ENCODE measurements at places on chromosomes 16 and 17. TPM values are rescaled to one million over a fixed set of nuclear protein-coding genes. Genes with fewer than 3 reads are reported as not detected.

- peak; percentile 88 for DNase-seq
These were observed 8.8 kb downstream of the JUP start for GRCh38 chr17:41777574-41778188.

GRCh38 chr17:72514891-72515290 is 394.1 kb downstream of the SOX9 start:
- peak; percentile 67 for DNase-seq

DNA sequence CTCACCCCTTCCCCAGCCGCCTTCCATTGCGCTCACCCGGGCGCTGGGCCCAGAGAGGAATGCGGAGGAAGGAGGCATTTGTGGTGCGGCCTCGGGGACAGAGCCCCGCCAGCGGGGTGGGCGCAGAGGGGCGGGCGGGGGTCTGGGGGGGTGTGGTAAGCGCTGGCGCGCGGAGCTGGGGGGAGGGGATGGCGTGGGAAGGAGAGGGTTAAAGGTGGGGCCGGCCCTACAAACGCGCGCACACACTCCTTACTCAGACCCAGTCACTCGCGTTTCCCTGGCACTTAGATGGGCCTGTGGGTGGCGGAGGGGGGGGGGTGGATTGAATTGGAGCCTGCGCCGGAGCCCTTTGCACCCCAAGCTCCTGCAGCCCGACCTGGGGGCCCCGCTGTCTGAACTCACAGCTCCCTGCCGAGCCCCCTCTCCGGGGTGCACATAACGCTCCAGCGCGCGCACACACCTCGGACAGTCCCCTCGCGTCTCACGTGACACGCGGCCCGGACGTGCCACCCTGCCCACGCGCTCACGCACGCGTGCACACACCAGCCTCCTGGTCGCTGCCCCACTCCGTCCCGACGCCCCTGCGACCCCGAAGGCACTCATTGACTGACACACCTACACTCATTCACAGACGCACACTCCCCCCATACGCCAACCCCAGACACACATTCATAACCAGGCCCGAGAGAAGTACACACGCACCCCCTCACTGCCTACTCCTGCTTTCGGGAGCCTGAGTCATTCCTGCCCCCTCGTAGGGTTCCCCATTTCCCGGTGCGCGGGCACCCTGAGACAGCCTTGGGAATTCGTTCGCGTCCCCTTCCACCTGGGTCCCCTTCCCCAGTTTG is 844 bp downstream of the TBKBP1 start:
- DNase-seq = peak; percentile 46

- DNase-seq = peak; percentile 63
These were observed 197.7 kb upstream of the GSE1 start for GRCh38 chr16:85415196-85416090.

DNA sequence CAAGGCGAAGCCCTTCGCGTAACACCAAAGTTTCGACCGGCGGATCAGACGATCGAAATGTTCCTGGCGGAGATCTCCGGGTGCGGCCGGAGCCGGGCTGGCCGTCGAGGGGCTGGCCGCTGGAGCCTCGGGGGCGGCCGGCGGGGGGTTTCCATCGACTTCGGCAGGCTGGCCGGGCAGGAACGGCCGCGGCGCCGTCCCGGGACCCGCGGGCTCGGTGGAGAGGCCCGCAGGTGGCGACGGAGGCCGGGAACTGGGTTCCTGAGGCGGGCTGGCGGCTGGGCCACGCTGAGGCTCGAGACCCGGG is 1.1 kb downstream of the EPOP start:
- no peak for DNase-seq

GRCh38 chr16:5058476-5058875 is 7.3 kb downstream of the C16orf89 start:
- DNase-seq = no peak

DNA sequence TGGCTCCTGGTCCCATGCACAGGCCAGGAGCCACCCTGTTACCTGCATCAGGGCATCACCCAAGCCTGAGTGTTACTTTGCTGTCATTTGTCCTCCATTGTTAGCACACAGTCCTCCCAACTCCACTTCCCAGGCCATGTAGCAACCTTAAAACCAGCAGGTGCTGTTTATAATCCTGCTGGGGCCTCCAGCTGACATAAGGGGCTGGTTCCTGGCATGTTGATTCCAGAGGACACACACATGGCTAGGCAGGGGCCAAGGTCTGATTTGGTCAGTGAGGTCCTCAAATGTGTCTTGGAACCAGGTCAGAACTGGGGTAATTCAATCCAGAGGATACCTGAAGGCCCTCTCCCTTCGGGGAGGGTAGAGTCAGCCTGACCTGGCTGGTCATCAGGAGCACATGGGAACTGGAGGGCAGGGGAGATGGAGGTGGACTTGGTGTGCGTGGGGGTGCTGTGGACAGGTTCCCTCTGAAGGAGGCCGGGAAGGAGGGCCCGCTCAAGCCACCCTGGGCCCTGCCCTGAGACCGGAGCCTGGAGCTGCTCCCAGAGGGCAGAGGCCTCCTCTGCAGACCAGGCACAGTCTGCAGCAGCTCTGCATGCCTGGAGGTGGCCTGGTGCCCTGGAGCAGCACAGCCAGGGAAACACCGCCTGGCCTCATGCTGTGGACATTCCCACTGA is 6.6 kb downstream of the ADORA2B start:
- DNase-seq = no peak

DNA sequence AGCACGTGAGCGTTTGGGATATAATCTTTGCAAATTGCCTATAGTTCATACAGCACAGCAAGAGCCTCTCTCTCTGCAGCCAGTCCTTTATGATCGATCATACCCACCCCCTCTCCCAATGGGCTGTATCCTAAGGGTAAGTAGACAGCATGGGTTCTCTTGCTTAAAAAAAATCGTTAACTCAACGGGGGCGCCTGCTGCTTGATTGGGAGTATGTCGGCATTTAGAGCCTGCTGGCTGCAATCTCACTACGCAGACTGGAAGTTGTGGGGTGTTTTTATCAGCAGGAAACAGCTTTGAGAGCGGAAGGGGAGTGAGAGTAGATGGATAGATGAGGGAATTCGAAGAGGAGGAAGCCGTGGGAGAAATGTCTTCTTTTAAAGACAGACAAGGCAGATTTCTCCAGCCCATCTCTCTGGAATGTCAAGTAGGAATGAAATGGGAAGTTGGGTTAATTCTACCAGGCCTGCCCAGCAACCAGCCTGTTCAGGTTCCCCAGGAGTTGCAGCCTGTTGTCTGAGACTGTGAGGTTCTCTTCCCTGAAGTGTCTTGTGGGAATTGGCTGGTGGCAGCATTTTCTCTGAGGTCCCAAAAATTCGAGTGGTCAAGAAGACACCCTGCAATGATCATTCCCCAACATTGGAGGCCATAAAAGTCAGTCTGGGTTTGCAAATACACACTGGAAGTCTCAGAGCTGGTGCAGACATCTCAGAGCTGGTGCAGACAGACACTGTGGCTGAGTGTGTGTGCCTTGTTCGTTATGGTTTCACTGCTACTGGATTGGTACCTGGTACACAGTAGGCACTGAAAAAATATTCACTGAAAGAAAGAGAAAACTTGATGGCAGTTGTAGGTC is 65.6 kb downstream of the PRKCB start:
- DNase-seq = peak; percentile 29

DNA sequence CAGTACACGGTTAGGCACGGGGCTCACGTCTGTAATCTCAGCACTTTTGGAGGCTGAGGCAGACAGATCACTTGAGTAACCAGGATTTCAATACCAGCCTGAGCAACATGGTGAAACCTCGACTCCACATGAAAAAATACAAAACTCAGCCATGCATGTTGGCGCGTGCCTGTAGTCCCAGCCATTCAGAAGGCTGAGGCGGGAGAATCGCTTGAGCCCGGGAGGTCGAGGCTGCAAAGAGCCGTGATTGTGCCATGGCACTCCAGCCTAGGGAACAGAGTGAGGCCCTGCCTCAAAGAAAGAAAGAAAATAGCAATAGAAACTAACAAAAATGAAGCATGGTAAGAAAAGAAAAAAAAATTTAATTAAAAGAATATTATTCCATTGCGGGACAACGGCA is 128.0 kb upstream of the CHMP6 start:
- DNase-seq = no peak

The HIRIP3 gene
- polyA plus RNA-seq = 19.1 TPM

The COPZ2 gene
- 24.8 TPM for polyA plus RNA-seq

The ZNF286A gene
- 50.0 TPM for polyA plus RNA-seq

The SOX8 gene
- polyA plus RNA-seq = 6.5 TPM
